ENCODE measurements at places on chromosomes 4 and X. TPM values are rescaled to one million over a fixed set of nuclear protein-coding genes. Genes with fewer than 3 reads are reported as not detected.

Gene ENAM
- not detected for polyA plus RNA-seq

Gene GAGE12J
- polyA plus RNA-seq = not detected

Gene MAGEC2
- polyA plus RNA-seq = not detected

Gene PAGE5
- not detected for polyA plus RNA-seq

Gene STARD8
- 2.9 TPM for polyA plus RNA-seq

Gene FABP2
- polyA plus RNA-seq = 22.1 TPM

All from sigmoid colon (tissue), 7 donors.